ENCODE measurements at places on chromosomes 12 and 14. TPM values are rescaled to one million over a fixed set of nuclear protein-coding genes. Genes with fewer than 3 reads are reported as not detected.
A peak's percentile ranks its signal among the peaks of the same experiment; 100 is the strongest.

Gene CLEC6A
- not detected for total RNA-seq

Gene CEBPE
- not detected for total RNA-seq

DNA sequence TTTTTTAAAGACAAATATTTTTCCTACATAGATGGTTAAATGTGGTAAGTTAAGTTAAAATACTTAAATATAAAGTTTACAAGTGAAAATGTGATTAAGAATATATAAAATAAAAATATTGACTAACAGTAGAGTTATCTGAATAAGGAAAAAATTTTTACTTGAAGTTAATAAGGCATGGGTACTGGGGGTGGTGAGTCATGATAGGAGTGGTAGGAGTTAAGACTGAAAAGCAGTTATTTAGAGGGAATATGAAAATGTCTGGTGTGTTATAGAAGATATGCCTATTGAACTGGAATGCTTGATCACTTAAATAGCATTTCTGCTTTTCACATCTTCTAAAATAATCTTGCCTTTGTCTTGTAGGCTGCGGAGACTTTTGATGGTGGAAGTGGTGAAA, 68.7 kb downstream of the CCDC91 start:
- ATAC-seq, result no peak

Gene NUAK1
- total RNA-seq, result 1.7 TPM

DNA sequence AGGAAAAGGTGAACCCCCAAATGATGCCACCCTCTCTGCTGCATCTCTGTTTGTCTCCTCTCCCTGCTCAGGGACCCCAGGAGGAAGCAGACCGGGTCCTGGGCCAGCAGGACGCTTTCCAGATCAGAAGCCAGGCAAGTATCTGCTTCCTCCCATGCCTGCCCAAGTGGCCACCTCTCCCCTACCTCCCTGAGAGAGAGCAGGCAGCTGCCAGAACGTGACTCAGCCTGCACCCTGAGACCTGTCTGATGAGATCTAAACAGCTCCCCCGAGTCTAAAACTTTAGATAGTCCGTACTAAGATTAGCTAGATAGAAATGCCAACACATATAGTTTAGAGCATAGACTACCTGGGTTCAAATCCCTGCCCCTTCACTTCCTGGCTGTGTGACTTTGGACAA, 31.2 kb upstream of the OAS1 start:
- peak; percentile 33 for ATAC-seq

Gene PGF
- total RNA-seq, result 4.1 TPM

DNA sequence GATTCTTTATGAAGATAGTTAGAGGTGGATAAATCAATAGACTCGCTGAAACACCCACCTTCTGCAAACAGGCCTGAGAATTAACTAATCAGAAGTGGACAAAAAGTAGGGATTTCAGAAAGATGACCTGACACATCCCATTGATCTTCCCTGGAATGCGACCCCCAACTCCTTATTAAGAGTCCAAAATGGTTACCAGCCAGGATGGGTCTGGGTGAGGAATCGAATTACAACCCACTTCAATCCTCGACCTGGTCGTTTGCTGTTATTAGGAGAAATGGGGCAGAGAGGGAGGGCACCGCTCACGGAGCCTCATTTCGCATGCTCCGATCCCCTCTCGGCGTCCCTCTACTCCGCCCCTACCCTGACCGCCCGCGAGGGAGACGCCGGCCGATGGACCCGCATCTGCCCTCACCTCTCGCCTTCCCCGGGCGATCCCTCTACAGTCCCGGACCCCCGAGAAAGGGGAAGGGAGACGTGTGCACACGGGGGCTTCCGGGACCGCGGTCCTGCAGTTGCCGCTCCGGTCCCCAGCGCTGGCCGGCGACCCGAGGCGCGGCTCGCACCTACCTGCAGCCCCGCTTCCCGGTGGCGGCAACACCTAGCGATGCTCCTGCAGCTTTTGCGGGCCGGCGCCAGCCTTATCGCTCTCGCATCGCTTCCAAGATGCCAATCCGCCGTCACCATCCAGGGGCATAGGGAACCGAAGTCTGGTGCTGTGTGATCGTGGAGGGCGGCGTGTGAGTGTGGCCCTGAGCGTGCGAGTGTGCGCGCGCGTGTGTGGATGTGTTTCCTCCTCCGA, 69.3 kb upstream of the USP15 start:
- no peak for ATAC-seq

DNA sequence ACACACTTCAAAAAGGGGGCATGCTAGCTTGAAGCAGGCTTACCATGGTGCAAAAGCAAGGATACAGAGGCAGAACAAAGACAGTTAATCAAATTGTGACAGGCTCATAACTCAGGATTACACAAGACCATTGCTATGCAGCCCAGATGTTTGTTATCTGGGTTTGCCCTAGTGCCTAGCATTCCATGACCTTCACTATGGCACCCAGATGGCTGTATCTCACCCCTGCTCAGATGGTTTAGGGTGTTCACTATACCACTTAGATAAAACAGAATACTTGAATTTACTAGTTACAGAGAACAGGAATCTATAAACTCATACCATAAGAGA, 56.2 kb downstream of the SDR9C7 start:
- ATAC-seq, result peak; percentile 32

- ATAC-seq, result no peak
Observed at GRCh38 chr14:61174987-61175386, 106.2 kb downstream of the TMEM30B start.

DNA sequence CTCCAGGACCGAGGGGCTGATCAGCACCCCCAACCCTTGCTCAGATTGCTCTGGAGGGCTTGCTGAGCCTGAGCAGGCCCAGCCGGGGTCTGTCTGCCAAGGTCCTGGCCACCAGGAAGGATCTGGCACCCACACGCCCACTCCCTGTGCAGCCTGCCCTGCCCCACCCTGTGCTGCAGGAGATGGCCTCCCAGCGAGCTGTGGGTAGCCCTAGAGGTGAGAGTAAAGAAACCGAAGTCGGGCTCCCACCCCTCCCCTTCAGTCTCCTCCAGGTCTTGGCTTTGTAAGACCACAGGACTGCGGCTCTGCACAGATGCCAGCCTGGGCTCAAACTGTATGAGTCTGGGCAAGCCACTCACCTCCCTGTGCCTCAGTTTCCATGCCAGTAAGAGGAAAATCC, 307.8 kb downstream of the BCL11B start:
- ATAC-seq, result no peak

Gene FAM181A
- not detected for total RNA-seq

DNA sequence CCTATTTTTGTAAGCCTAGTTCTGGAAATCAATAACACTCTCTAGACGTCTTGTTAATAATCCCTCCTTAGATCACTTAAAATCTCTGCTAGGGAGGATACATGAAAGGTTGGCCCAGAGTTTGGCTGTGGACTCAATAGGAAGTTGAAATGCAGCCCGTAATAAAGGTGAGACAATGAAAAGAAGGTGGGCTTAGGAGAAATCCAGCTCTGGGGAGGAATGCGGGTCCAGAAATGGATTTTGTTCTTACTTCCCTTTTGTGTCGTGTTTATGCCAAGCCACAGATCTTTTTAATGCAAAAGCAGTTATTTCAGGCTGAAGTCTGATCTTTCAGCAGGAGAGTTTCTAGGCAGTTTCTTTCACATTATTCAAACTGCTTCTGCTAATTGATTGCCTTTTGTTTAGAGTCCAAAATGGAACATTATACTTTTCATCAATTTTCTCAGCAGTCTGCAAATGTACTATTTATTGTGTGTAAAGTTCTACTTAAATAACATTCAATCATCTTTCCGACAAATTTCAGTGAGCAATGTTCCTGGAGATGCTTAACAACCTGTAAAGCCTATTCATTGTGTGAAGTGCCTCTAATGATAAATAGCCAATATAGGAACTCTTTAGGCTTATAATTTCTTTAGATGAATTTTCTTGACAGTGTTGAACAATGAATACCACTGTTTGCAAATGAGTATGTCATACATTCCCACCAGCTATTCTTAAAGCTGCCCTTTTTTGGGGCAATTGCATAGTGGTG, 252.9 kb upstream of the KRR1 start:
- ATAC-seq, result no peak

DNA sequence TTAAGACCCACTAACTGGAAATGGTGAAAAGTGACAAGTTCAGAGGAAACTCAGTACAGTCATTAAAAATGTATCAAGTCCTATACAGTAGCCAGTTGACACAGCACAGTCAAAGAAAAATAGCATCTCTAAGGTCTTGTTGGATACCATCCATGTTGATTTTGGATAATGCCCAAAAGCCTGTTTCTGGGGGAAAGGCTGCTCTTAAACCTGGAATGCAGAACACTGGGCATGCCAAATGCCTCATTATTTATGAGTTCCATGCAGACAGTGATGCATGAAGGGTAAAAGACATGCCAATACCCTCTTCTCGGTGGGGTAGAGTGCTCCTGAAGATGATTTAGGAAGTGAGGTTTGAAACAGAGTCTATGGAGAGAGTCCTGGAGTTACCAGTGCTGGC, 29.6 kb downstream of the KCNK13 start:
- no peak for ATAC-seq

- ATAC-seq, result peak; percentile 93
Observed at GRCh38 chr14:22871224-22872032, at the start of gene LRP10. Gene LRP10, plus strand, starts transcription at chr14:22871740. Its CDS starts 564 bp downstream, at chr14:22872304.

GRCh38 chr14:30211326-30211725, 283.7 kb upstream of the PRKD1 start:
- ATAC-seq, result no peak

DNA sequence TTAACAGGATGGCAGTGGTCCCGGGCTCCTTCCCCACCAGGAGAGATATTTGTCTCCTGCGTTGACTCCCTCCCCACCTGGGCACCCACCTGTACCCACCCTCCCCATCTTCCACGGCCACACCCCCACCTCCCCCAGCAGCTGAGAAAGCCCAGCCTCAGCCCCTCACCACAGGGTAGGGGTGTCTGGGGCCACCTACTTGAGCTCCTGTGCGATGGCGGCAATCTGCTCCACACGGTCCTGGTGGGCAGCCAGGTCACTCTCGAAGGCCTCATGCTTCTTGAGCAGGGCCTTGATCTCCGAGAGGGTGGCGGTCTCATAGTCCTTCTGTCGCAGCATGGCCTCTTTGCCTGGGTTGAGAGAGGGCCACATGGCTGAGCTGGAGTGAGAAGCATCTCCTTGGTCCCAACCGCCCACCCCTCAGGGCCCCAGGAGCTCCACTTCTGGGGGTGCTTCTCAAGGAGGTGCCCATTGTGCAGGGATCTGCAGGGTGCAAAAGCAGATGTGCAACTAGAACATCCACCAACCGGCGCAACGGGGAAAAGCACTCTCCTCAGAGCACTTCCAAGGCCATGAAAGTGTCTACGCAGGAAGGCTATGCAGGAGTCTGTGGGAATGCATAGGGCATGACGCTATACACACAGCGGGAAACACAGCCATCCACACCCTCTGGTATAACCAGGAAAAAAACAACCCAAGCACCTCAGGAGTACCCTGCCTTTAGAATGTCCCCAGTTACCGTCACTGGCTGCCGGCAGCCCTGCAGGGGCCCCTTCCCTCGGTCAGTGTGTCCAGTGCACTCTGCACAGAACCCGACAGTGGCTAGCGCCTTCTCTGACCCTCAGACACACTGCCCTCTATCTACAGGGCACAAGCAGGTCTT, 92.6 kb upstream of the ZFP36L1 start:
- no peak for ATAC-seq
